ENCODE measurements at places on chromosomes 12 and 14.

GRCh38 chr12:22803725-22804124, 178.8 kb downstream of the ETNK1 start:
- peak; percentile 51 for DNase-seq

GRCh38 chr14:74875941-74876913, at the start of gene PROX2:
Gene PROX2 (minus strand): TSS chr14:74876145. CDS start chr14:74863834, 12,311 bp downstream.
- DNase-seq, result peak; percentile 30

DNA sequence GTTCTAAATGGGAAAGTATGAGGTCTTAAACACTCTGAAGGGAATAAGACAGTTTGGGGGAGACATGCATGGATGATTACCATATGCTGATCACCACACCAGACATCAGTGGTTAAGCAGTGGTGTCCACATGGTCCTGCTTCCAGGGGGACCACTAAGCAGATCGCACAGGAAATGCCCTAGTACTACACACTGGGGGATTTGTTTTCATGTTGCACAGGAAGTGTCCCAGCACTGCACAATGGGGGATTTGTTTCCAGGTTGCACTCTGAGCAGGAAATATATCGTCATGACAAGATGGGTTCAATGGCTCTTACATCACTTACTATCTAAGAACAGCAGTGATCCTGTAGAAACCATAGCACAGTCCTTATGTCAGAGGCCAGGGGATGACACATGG, 245.5 kb downstream of the BCL11B start:
- DNase-seq, result no peak

GRCh38 chr12:89185181-89185580, 167.1 kb downstream of the DUSP6 start:
- DNase-seq, result no peak

GRCh38 chr14:52862632-52863333, 71.4 kb upstream of the GNPNAT1 start:
- DNase-seq, result peak; percentile 81

DNA sequence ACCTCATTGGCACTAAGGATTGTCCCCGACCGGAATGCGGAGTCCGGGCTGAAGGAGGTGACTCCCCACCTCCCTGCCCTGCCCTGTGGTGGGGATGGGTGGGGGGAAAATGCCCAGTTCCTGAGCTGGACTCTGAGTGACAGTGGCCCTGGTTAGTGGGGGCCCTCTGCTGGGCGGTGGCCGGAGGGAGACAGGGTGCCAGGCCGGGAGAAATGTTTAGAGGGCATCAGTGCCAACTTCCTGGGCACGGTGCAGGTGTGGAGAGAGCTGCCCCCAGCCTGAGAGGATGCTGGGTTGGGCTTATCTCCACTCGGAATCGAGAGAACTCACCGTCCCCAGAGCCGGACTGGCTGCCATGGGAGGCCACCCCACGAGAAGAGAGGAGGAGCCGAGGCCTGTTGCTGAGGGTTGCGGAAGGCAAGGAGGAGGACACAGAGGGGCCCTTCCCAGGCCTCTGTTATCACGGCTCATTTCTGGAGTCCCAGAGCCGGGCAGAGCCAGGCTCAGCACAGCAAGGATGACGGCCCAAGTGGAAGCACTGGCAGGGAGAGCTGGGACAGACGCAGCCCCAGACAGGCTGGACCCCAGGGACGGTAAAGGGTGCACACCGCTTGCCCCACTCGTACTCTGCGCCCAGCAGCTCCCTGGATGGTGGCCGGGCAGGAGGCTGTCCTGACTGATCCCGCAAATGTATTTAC, 156.7 kb downstream of the KIF26A start:
- DNase-seq, result no peak

DNA sequence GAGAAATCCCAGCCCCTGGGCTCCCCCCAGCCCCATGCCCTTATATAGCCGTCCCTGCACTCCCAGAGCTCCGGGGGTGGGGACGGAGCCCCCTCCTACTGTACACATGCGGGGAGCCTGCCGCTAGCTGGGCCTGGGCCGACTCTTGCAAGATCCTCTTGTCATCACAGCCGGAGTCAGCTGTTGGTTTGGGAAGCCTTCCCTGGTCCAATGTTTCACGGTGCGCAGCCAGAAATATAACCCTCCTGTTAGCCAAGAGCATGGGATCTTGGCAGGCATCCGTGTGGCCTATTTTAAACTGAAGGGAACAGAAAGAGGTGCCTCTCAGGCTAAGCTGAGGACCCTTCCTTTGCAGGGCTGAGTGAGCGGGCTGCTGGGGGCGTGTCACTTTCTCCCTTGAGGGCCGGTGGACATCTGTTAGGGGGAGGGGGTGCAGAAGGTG, 175.3 kb downstream of the TSPAN9 start:
- no peak for DNase-seq

- DNase-seq, result no peak
Observed at GRCh38 chr12:81692008-81692407, 67.1 kb downstream of the PPFIA2 start.

DNA sequence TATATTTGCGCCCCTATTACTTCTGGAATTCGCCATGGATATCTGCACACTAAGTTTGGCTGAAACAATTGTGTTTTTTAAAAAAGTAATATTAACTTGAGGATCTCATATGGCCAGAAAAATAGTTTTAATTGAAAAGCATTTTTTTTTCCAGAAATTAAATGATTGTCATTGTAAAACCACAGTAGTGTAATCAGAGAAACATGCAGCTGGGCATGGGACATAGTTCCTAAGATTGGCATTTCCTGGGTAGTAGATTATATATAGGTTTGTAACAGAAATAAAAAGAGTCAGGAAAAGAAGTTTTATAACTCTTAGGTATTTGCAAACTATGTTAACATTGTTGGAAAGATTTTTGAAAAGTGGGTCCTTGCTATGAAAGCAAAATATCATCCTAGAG, 17.6 kb downstream of the SSPN start:
- DNase-seq, result no peak

GRCh38 chr12:6208130-6208529, 7.9 kb downstream of the CD9 start:
- DNase-seq, result no peak

- peak; percentile 59 for DNase-seq
Observed at GRCh38 chr14:37195327-37195726, 2.4 kb upstream of the MIPOL1 start.

- no peak for DNase-seq
Observed at GRCh38 chr14:63344336-63344735, 25.6 kb upstream of the GPHB5 start.

GRCh38 chr12:25828188-25828587, 130.3 kb upstream of the RASSF8 start:
- DNase-seq, result no peak

GRCh38 chr12:78746001-78746400, 118.6 kb upstream of the SYT1 start:
- DNase-seq, result no peak

DNA sequence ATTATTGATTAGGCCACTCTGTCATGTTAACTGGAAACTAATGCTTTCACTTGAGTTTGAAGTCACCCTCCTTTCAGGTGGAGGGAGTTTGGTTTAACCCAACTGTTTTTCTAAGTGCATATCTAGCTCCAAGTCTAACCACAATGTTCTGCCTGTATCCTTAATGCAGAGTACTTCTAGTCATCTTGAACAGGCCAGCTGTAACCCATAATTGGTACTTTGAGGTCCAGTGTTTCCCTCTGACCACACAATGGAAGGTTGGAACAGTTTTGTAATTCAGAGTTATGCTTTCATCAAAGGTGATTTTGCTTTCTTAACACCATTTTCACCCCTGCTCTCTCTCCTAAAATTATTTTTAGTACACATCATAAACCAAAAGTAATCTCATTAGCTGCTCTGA, 237.2 kb upstream of the DCN start:
- DNase-seq, result no peak

DNA sequence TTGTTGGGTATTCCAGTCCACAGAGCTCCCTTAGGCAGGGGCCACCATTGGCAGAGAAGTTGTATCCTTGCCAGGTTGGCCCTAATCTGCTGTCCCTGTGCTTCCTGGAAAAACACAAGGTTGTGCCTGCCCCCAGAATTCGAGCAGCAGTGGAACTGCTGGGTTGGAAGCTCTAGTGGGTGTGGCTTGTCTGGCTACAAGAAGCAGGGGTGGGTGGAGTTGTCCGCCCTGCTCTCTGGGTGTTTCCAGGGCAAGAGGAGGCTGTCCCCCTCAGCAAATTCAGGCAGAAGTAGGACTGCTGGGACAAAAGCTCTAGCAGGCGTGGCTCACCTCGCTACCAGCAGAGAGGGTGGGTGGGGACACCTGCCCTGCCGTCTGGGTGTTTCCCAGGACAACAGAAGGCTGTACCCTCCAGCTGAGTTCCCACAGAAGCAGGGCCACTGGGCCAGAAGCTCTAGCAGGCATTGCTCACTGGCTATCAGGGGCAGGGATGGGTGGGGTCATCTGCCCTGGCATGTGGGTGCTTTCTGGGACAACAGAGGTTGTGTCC, 72.8 kb upstream of the NPAS3 start:
- DNase-seq, result no peak

DNA sequence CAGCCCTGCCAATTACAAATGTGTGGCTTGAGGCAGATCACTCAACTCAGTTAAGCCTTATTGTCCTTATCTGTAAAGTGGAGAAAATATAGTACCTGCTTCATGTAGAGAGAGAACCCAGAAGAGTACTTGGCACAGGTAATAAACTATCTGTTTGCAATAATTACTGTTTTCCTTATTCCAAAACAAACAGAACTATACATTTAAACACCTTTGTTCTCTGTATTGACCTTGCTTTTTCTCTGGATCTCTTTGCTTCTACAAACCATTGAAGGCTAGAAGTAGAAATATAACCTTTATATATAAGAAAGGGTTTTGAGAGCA, 70.8 kb upstream of the SRSF5 start:
- DNase-seq, result no peak

GRCh38 chr12:132522592-132523380, 32.8 kb downstream of the FBRSL1 start:
- DNase-seq, result no peak

GRCh38 chr12:501722-502447, 42.1 kb downstream of the B4GALNT3 start:
- no peak for DNase-seq

DNA sequence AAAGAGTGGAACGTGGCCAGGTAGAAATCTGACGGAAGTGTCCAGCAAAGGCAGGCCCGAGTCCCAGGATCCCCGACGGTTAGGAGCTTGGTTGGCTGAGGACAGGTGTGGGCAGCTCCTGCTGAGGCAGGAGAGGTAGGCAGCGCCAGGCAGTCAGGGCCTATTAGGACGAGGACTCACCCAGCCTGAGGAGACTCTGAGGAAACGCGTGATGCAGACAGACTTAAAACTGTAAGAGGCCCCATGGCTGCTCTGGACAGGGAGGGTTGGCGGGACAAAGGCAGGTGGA, 255.7 kb upstream of the SFSWAP start:
- DNase-seq, result no peak

DNA sequence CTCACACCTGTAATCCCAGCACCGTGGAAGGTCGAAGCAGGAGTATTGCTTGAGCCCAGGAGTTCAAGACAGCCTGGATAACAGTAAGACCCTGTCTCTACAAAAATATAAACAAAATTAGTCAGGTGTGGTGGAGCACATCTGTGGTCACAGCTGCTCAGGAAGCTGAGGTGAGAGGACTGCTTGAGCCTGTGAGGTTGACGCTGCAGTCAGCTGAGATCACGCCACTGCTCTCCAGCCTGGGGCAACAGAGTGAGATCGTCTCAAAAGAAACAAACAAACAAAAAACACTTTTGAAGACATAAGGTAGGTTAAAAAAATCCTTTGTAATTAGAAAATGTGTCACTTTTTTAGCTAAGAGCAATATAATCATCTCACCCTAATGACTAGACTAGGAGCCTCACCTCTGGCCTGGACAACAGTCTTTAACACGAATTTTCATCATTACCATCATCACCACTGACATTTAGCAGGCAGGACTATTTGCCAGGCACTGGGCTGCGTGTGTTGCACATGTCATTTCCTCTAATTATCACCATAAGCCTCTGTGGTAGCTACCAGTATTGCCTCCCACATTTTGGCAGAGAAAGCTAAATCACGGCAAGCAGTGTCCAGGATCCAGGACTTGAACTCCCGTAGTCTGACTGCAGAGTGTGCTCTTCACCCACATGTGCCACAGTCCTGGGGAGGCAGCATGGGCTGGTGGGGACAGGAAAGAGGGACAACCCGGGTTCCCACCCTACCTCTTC, 4.6 kb upstream of the SYCP3 start:
- no peak for DNase-seq

DNA sequence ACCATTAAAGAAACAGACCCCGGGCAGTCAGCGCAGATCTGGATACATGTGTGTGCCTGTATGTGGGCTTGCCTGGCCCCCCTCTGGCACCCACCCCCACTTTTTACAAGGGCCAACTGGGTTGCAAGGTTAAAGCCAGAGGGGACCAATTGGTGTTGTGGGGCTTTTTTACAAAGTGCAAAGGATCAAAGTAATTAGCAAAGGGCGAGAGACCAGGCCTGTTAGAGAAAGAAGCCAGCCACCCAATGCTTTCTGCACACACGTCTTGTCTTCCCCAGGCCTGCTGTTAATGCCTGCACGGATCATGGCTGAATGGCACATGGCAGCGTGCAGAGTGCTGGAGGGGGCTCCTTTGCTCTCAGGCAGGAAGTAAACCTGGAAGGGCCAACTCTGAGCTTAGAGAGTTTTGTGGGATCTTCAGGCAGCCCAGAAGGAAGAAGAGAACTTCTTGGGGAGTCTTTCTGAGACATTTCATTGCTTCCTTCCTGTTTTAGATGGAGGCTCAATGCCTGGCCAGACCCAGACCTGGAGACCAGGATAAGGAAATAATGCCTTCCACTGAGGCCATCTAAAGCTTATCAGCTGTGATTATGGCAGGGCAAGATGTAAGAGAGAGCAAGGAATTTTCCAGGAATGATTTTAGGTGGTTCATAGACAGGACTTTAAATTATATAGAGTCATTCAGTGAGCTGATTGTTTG, 523.4 kb upstream of the TBX3 start:
- DNase-seq, result no peak

DNA sequence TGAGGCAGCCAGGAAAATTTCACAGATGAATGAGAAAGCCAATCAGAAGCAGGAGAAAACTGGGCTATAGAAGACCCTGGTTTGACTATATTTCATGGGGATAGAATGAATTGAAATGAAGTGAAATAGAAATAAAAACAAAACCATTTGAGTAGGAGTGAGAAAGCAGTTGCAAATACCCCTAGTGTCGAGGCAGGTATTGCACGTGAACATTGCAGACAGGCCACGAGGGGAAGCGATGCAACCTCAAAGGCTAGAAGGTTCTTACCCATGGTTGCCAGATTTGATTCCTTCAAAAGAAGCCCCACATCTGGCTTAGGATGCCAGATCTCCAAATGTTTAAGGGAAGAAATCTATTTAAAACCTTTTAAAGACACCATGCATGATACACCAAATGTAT, 648.9 kb downstream of the VRK1 start:
- no peak for DNase-seq

GRCh38 chr14:44803239-44803905, 158.4 kb downstream of the KLHL28 start:
- peak; percentile 53 for DNase-seq
